ENCODE measurements at places on chromosomes 13 and 19.

GRCh38 chr19:32691291-32691951 lies at the start of gene NUDT19:
Gene NUDT19, plus strand, starts transcription at chr19:32691821. Its CDS starts 140 bp downstream, at chr19:32691961.
- peak; percentile 65 for DNase-seq

- no peak for DNase-seq
Measured at GRCh38 chr19:7376151-7376852, 27.6 kb downstream of the ARHGEF18 start.

DNA sequence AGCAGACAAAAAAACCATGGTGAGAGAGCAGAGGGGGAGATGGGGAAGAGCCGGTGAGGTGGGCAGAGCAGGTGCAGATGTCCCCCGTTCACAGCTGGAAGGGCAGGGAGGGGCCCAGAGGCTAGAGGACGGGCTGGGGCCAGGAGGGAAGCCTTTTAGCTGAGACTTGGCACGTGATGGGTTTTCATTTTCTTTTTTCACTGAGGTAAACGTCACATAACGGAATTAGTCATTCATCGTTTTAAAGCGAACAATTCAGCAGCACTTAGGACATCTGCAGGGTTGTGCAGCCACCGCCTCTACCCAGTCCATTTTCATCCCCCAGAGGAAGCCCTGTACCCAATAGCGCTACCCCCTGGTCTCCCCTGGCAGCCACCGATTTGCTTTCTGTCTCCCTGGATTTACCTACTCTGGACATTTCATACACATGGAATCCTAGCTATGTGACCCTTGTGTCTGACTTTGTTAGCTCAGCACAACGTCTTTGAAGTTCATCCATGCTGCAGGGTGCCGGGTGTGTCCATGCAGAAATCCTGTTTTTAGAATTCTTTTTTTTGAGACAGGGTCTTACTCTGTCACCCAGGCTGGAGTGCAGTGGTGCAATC lies 16.0 kb upstream of the EMC10 start:
- no peak for DNase-seq

DNA sequence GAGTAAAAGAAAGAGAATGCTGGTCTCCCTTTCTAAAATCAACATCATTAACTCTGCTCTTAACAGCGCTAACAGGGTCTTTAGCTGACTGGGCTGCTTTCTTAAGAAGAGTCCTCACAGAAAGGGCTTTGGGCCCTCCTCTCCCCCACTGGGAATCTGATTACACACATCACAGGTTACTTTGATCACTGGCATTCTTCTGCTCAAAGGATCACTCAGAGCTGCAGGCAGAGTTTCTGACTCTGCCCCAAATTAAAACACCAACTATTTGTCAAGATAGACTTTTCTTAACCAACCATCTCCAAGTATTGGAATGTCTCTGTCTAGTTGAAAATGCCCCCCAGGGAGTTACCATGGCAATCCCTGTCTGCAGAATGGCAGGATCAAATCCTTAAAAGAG lies 31.1 kb upstream of the SIAH3 start:
- no peak for DNase-seq

GRCh38 chr13:49759503-49759902 lies 33.0 kb downstream of the KPNA3 start:
- no peak for DNase-seq

- DNase-seq = no peak
Measured at GRCh38 chr13:30968846-30969245, 36.4 kb downstream of the TEX26 start.

DNA sequence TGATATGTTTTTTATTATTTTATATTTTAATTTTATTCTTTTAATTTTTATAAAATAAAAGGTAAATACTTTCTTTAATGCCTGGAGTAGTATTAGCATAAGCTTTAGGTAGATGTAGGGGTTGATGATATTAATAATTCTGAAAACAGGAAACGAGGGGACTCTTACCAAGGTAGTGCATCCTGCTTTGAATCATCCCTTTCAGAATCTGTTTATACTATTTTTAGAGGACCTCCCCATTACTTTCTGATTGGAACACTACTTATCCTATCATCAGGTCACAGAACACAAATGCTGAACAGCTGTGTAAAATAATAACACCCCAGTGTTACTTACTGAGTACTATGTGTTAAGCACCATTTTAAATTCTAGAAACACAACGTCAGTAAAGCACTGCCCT lies 27.3 kb downstream of the COG6 start:
- DNase-seq = no peak

DNA sequence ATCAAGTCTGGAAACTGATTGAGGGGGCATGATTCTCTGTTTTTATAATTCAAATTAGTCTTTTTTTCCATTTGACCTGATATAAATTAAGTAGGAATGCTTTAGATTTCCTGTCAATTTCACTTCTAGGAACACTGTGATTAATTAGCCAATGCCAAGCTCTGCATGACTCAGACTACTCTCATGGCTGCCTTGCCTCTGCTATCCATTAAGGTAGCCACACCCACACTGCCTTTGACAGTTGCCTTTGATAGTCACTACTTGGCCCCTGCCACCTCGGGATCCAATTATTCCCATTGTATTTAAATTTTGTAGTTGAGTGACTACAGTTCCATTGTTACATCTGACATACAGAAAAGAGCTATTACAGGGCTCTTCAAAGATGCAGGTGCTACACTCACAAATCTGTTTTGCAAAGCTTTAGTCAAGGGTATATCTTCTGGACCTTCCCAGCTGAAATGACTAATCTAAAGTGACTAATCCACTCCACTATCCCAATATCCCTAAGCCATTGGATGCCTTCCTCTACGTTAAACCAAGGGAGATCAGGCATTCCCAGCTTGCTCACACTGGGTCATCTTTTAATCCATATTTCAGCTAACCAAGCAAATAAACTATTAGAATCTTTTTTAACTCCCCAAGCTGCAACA lies 1193.1 kb upstream of the MIR17HG start:
- DNase-seq = no peak

GRCh38 chr19:6790194-6791128 lies 18.0 kb downstream of the VAV1 start:
- DNase-seq = no peak

DNA sequence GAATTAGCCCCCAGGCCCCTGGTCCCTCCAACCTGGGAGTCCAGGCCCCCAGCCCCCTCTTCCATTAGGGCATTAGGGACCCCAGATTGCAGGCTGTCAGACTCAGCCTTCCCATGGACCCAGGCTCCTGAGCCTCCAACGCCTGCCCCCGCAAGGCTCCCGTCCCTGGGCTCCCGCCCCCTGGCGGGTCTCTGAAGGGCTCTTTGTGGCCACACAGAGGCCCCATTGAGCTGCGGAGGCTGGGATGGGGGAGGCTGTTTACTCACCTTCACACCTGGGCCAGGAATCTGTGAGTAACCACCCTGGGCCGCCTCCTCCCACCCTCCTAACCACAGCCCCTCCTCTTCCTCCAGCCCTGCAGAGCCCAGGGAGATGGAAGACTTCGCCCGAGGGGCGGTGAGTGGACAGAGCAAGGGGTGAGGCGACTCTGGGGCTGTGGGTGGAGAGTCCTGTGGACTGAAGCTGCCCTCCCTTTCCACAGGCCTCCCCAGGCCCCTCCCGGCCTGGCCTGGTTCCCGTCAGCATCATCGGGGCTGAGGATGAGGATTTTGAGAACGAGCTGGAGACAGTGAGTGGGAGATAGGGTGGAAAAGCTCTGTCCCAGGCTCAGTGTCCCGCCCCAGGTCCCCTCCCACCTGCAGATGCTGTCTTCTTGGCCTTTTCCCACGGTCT lies 4.9 kb downstream of the ARHGEF1 start:
- DNase-seq = peak; percentile 75

- DNase-seq = no peak
Measured at GRCh38 chr19:35533822-35534392, 651 bp downstream of the GAPDHS start.

- DNase-seq = no peak
Measured at GRCh38 chr19:3664879-3665642, 35.2 kb downstream of the PIP5K1C start.

DNA sequence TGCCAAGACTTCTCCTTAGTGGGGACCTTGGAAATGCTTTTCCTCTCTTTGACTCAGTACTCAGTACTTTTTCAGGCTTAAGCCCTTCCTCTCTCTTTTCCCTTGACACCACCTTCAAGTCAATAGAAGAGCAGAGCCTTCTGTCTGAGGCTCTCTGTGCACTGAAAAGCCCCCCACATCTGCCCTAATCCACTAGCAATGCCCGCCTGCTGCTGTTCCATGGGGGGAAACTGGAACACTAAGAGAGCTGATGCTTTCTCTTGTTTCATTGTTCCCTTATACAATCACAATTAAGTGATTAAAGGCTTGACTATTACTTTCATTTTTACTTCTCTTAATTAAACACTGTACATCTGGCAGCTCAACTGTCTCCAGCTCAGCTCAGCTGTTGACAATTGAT lies 254.5 kb downstream of the SLITRK6 start:
- DNase-seq = no peak

- no peak for DNase-seq
Measured at GRCh38 chr19:6963244-6963852, 57.9 kb downstream of the MBD3L2B start.

DNA sequence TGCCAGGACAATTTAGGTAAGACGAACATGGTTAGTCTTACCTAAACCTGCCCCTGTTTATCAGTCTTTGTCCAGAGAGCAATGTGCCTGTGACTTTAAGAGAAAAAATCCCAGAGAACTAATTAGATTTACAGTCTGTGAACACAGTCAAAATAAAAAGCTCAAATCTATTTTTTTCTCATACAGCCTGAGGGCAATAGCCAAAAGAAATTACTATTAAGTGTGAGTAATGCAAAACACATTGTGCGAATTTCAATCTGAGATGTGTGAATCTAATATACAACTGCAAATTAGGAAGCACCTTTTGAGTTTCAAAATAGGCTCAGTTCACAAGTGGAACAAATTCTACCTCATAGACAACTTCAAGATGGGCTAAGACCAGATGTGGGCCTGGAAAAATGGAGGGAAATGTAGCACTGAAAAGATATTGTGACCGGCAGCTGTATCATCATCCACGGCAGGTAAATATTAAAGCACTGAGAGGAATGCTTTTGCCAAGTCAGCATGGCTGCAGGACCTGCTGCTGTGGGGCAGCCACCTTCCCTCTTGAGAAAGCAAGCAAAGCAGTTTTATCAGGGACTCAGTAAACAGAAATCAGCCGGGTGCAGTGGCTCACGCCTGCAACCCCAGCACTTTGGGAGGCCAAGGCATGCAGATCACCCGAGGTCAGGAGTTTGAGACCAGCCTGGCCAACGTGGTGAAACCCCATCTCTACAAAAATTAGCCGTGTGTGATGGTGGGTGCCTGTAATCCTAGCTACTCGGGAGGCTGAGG lies 114.8 kb downstream of the KATNAL1 start:
- DNase-seq = no peak

- DNase-seq = no peak
Measured at GRCh38 chr13:106551350-106551749, 15.9 kb upstream of the EFNB2 start.

DNA sequence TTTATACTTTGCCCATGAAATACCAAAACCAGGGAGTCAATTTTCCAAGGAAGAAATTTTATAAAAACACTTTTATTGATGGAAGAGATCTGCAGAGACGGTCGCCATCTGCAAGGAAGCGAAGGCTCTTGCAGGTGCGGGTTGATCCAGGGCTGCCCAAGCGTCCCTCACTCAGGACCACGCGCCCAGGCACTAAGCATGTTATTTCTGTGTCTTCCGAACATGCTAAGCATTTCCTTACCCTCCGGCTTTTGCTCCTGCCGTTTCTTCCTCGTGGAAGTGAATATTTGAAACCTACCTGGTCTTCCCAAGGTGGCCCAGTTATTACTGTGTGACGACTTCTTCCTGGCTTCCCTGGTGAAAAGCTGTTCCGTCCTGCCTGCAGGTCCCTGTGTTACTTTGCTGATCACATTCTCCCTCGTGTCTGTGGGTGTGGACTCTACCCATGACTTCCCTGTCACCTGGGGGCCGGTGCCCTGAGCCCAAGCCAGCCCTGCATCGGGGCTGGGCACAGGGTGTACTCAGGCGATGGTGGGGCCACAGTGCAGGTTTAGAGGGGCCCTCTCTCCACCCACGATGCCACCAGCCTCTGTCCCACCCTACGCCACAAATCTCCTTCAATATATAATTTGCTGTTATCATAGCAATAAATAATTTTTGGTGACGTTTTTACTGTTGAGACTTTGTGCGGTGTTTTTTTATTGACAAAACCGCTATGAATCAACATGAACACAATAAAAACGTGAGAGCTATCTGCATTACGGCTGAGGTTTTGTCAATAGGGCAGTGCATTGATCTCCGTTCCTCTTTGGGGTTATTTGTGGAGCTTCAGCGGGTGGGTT lies 119.4 kb downstream of the URI1 start:
- DNase-seq = no peak
